ENCODE measurements at places on chromosomes 1 and 21.

GRCh38 chr1:156654700-156655099, 12.8 kb downstream of the BCAN start:
- no peak for DNase-seq

DNA sequence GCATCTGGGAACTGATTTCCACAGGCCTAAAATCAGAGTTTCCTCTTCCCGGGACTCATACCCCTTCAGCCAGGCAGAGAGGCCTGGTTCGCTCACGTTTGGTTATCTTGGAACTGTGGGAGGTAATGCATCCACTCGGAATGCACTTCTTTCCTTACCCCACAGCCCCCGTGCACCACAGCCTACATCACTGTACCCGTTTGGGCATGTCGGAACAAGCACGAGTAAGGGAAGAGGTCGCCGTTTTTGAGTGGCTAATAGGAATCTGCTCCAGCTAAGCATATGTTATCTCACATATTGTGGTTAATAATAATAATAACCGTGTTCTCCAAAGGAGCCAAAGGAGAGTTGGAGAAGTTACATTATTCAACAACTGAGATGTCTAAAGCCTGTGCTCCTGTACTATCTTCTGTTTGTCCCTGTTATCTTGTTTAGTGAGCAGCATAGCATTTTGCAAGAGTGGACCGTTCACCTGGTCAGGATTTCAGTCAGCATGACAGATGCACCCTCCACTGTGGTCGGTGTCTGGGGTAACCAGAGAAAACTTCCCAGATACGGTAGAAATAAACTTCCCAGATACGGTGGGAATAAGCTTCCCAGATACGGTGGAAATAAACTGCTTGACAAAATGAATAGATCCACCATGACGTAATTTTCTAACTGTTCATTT, 198.6 kb downstream of the SDCCAG8 start:
- no peak for DNase-seq

- DNase-seq: no peak
Observed at GRCh38 chr1:229768232-229768631, 142.2 kb downstream of the URB2 start.

DNA sequence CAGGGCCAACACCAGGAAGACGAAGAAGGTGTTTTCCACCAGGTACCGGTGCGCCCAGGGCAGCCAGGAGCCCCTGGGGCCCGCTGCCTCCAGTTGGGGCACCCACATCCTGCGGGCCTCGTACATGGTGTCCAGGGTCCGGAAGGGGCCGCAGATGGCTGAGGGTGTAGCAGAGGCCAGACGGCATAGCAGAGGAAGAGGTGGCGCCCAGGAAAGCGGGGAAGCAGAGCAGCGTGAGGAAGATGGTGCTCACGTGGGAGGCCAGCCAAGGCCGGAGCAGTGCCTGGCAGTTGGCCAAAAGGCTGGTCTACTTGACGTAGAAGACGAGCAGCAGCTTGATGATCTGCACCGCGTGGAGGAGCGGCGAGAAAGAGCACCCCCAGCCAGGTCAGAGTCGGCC, 40.4 kb downstream of the ZNF691 start:
- no peak for DNase-seq

DNA sequence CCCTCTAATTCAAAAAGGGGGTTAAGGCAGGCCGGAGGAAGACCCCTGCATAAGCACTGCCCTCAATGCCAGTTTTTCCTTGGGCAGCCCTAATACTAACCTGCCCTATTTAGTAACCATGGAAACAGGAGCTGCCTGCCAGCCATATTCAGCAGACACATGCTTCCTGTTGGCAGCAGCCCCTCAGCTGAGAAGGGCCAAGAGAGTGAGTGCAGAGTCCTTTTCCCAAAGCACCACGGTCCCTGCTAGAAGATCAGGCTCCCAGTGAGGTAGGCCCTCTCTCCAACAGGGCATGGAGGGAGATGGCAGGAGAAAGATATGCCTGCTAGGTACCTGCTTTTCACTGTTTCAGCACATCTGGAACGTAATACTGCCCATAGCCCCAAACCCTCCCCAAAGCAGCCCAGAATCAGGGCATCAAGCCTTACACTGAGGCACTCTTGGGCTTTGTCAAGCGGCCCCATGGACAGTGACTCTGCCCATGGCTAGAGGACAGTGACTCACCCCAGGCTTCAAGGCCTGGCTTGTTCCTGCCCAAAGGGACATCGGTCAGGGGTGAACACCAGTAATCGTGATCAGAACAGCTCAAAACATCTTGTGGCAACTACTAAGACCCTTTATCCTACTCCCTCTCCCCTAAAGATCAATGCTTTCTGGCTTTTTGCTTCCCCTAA, 64.5 kb downstream of the BCAR3 start:
- no peak for DNase-seq

- no peak for DNase-seq
Observed at GRCh38 chr1:51576085-51576444, 40.8 kb upstream of the OSBPL9 start.

DNA sequence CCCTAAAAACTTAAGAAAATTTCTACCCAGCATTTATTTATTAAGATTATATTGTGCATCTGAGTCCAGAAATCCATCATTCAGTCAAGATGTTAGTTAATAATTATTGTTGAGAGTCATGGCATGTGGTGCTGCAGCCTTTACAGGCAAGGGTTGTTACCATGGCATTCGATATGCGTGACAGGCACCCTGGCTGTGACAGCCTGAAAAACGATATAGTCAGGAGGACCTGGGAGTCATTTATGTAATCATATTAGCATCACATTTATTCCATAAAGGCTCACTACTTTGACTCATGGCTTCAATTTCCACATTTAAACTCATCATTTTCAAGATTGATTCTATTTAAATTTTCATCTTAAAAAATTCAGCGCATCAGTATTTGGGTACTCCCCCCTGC, 68.0 kb downstream of the CACHD1 start:
- DNase-seq: no peak

- no peak for DNase-seq
Observed at GRCh38 chr1:88982055-88982454, 10.4 kb downstream of the KYAT3 start.

DNA sequence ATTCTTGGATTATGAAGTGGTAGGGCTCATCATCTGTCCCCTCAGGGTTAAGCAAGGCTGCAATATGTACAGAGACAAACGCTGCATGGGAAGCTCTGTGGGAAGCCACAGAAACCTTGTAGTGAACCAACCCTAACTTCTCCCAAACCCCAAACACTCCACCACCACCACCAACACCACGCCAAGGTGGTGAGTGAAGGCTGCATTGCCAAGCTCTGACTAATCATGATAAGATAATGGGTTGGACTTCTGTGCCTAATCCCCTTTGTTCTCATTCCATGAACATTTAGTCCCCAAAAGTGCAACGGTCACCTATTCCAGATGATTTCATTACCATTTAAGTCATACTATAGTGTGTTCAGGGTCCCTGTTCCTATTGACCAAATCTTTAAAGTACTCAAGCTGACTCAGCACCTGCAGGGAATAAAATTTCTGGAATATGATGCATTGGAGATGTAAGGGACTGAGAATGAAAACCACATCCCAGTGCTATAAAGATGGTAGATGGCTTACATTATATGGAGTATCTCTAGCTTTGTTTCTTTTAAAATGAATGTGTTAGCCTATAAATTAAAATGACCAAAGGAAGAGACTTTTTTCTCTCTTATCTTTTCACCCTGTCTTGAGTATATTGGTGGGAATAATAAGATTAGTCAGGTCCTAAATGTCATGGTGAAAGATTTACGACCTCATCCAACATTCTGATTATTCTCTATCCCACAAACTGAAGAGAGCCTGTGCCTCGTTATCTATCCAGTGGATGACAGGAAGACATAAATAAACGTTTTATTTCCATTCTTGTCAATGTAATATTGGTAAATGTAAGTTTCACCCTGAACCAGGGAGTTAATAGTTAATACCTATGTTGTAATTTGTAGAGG, 22.6 kb upstream of the PLD5 start:
- DNase-seq: no peak

GRCh38 chr1:78054559-78054958, 8.8 kb downstream of the GIPC2 start:
- DNase-seq: no peak

DNA sequence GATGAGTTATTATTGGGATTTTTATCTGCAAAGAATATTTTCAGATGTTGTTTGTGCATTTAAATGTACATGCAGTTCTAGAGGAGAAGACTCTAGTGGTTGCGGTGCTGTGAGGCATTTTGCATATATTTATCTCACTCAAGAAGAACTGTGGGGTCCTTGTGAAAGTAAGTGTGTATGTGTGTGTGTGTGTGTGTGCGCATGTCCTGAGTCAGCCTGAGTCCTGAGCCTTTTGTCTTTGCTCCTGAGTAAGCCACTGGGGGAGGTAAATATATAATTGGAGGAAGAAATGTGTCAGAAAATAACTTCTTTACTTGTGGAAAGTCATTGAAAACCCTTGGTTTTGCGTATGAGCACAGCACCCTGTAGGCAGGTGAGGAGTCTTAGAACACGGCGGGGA, 55.6 kb upstream of the CD34 start:
- no peak for DNase-seq

GRCh38 chr1:176638713-176639526, 175.9 kb downstream of the PAPPA2 start:
- DNase-seq: no peak

DNA sequence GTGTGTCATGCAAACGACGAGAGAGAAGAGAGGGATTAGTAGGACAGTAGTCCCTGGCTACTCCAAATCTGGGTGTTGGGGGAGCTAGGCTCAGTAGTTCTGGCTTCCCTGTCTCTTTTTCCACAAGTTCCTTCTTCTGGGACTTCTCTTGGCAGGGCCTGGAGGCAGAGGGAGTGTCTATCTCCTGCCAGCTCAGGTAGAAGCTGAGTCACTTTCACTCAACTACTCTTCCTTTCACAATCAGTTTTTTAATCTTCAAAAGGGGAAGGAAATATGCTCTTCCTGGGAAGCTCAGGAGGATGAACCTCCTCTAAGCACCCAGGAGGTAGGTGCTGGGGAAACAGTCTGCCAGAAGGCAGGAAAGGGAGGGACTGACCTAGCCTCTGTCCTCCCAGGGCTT, 35.2 kb upstream of the MAGOH start:
- DNase-seq: no peak

- no peak for DNase-seq
Observed at GRCh38 chr1:214447557-214447871, 103.9 kb downstream of the PTPN14 start.

DNA sequence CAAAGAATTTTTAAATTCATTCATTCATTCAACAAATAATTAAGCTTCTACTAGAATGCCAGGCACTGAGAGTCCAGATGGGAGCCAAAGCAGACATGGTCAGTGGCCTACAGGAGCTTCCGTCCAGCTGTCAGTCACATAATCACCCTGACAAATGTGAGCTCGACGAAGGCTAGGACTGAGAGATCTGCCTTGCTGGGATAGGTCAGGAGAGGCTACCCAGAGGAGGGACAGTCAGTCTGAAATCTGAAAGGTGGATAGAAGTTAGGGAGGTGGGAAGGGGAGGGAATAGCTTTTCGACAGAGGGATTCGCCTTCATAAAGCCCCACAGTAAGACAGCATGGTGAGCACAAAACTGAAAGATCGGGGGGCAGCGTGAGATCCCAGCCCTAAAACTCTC, 8.3 kb downstream of the EPHX1 start:
- no peak for DNase-seq

DNA sequence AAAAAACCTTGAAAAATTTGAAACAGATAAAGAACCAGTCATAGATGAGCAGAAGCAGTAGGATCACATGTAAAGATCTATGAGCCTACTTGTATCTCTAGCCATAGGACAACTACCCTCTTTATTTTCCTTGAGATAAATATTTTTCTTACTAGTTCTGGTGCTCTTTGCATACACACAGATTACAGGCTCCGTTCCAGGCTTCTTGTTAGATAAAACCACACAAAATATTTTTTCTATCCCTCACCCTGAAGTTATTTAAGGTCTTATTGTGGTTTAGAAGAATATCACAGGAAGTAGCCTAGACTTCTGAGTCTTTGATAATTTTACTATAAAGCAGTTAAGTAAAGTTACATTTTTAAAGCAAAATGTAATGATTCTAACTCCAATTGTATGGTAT, 512.2 kb downstream of the NEGR1 start:
- peak; percentile 27 for DNase-seq

DNA sequence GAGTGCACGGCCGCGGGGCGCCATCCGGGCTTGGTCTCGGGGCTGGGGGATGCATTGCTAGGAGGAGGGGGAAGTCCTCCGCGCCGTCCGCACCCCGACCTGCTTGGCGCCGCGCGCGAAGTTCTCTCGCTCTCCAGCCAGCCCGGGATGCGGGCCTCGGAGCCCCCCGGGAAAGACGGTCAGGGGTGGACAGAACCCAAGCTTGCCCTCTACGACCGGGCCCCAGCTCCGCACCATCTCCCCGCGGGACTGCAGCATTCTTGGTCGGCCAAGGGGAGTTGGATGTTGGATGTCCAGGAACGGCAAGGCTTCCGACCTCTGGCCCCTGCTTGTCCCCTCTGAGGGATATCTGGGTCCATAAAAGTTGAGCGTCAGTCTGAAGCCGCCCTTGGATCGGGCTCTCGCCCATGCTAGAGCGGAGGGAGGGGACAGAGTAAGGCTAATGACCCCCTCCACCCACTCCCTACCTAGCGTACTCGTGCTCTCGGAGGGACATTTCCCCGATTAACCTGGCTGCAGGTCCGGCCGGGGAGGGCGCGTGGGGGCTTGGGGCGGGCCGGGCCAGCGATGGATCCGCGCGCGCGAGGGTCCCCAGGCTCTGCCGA, 522 bp downstream of the DISP3 start:
- DNase-seq: no peak

- DNase-seq: no peak
Observed at GRCh38 chr1:182889997-182890396, 50.9 kb downstream of the DHX9 start.

DNA sequence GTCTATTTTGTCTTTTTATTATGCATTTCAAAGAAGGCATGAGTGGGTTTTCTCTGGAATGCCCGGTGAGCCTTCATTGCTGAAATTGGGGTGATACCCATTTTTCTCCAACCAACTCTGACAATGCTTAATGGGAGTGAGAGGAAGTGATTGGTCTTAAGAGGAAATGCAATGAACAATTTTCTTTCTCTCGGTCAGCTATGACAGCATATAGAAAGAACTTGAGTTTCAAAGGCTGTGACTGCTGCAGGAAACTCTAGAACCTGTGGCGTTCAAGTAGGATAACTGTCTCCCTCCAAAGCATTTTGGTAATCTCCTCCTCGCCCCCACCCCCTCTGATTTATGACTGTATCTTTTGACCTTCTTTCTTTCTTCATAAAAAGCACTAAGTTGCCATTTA, 155.9 kb downstream of the LYPLAL1 start:
- DNase-seq: no peak

GRCh38 chr1:24199291-24199900, 12.3 kb upstream of the IFNLR1 start:
- no peak for DNase-seq

- DNase-seq: no peak
Observed at GRCh38 chr1:4657960-4658541, 3.6 kb downstream of the AJAP1 start.

GRCh38 chr1:6350416-6351088, 43.0 kb downstream of the ACOT7 start:
- no peak for DNase-seq

GRCh38 chr1:11675325-11675724, 5.6 kb downstream of the MAD2L2 start:
- DNase-seq: no peak

DNA sequence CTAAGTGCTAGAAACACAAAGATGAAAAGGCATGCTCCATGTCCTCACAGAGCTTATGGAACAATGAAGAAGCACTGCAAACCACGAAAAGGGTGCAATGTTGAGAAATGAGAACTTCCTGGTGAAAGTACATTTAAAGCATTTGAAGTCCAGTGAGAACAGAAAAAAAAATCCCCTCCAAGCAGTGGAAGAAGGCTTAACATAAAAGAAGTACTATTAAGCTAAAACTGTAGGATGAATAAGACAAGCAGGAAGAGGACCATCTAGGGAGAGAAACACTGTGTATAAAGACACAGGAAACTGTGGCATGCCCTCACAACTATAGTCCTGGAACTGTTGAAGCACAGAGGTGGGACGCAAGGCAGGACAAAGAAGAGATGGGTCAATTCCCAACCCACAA, 10.0 kb downstream of the TP53BP2 start:
- no peak for DNase-seq
